AG09319 (cell line): ENCODE measurements at places on chromosomes 11 and 22.
A peak's percentile ranks its signal among the peaks of the same experiment; 100 is the strongest.

DNA sequence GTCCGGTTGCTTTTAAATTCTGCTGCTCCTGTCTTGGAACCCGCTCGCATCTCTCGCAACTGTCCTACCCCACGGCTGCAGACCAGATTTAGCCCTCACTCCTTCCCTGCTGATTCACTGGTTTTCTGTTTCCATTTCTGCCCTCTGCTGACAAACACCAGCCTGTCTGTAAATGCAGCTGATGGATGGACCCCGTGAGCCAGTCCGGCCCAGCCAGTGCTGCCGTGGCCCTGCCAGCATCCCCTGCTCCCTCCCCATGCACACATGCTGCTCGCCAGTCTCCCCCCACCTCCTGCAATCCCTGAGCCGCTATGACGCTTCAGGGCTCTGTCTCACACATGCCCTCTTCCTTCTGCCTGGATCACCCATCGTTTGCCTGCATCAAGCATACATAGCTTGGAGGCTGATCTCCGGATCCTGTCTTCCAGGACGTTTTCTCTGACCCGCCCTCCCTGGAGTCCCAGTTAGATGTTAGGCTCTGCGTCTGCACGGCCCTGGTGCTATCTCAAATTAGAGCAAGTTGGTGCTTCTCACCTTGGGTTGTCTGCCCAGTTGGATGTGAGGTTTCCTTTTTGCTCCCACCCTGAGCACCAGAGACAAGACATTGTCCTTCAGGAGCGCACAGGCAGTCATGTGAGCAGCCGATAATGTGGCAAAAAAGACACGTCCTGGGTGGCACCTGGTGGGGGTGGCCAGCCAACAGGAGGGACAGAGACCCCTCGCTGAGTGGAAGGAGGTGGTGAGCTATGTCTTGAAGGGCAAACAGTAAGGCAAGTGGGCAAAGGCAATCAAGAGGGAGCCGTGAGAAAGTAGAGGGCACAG lies 4.3 kb upstream of the ACR start:
- no peak for DNase-seq

GRCh38 chr22:31588970-31589675 lies 72.9 kb downstream of the PISD start:
- DNase-seq: no peak

DNA sequence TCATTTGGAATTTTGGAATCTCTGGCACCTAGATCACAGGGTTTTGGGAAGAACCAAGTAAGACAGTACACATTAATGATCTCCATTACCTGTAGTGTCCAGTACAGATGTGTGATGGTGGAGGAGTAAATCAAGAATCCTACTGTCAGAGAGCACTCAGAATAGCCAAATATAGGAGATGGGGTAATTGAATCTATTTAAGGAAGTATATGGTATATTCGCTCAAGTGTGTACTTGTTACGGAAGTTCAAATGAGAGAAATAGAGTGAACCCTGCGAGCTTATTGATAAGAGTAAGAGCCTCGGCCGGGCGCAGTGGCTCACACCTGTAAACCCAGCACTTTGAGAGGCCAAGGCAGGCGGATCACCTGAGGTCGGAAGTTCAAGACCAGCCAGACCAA lies 2.2 kb downstream of the SPCS2 start:
- no peak for DNase-seq

GRCh38 chr22:31615940-31616314 lies 46.1 kb downstream of the PISD start:
- DNase-seq: no peak

DNA sequence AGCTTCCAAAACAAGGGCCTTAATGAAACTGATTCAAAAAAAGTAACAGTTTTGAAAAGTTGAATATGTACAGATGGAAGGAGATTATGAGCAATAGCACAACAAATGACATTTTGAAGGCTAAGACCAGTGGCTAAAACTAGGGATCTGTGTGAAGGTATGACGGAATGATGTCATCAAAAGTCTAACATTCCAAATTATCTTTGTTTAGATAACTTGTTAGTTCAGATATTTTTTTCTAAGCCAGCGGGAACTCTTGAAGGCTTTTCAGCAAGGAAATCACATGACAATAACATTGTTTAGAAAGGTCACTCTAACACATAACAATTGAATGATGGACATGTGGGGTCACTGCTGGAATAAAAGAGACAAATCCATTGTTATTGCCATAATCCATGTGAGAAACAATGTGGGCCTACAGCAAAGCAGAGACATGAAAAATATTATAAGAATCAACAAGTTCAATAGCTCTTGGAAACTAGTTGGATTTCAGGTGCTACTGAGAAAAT lies 260.5 kb downstream of the CASP12 start:
- DNase-seq: no peak

- no peak for DNase-seq
These were observed 11.9 kb upstream of the MDK start for GRCh38 chr11:46369458-46370152.

DNA sequence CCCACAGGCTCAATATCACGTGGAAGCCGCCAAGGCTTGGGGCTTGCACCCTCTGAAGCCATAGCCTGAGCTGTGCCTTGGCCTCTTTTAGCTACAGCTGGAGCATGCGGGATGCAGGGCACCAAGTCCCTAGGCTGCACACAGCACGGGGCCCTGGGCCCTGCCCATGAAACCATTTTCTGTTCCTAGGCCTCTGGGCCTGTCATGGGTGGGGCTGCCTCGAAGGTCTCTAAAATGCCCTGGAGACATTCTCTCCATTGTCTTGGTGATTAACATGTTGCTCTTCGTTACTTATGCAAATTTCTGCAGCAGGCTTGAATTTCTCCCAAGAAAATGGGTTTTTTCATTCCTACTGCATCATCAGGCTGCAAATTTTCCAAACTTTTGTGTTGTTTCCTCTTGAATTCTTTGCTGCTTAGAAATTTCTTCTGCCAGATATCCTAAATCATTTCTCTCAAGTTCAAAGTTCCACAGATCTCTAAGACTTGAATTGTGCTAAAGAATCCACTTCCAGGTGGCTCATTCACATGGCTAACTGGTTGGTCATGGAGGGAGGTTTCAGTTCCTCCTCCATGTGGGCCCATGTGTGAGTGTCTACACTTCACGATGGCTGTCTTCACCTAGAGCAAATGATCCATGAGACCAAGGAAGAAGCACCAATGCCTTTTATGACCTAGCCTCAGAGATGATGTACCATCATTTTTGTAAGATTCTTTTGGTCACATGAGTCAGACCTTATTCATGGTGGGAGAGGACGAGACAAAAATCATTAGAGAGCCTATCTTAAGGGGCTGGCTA lies 7.4 kb upstream of the CREBZF start:
- no peak for DNase-seq

DNA sequence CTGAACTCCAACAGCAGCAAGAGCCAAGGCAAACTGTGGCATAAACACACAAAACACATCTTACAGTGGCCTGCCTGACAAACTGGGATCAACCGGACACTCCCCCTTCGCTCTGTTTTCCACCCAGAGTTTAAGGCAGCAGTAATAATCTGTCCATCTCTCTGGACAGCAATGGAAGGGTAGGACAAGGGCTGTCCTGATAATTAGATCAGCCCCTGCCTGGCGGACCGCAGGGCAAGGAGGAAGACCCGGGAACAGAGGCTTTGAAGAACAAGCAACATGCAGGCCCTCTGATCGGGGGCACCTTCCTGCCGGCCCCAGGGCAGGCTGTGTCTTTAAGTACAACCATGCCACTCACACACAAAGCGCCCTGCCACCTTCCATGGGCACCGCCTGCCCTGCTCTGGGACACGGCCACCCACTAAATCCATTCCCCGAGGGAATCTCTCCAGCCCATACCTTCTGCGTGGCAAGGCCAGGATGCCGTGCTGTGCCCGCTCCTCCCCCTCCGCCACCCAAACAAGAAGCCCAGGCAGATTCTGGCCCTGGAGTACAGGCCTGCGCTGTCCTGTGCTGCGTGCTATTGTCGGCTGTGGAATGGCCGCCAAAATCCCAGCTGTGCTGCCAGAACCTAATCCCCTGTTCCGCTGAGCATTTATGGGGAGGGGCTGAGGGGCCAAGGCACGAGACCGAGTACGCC lies 38.8 kb downstream of the NUMA1 start:
- DNase-seq: peak; percentile 71

- no peak for DNase-seq
These were observed 13.9 kb downstream of the SLC25A17 start for GRCh38 chr22:40805239-40805638.
